ENCODE measurements at places on chromosomes 6 and 20. TPM values are rescaled to one million over a fixed set of nuclear protein-coding genes. Genes with fewer than 3 reads are reported as not detected.

FUT9 gene
- total RNA-seq, result not detected

TNF gene
- total RNA-seq, result not detected

C6orf15 gene
- total RNA-seq, result not detected

DEFB132 gene
- not detected for total RNA-seq

PROKR2 gene
- total RNA-seq, result not detected

NNAT gene
- total RNA-seq, result 0.14 TPM

TAF4 gene
- 2.4 TPM for total RNA-seq

MYO6 gene
- 12.5 TPM for total RNA-seq

Data from smooth muscle cell of bladder (primary cell).